M059J (cell line): ENCODE measurements at places on chromosomes 16 and 17. TPM values are rescaled to one million over a fixed set of nuclear protein-coding genes. Genes with fewer than 3 reads are reported as not detected.

TBC1D3H gene
- not detected in 2 replicates for total RNA-seq

DNA sequence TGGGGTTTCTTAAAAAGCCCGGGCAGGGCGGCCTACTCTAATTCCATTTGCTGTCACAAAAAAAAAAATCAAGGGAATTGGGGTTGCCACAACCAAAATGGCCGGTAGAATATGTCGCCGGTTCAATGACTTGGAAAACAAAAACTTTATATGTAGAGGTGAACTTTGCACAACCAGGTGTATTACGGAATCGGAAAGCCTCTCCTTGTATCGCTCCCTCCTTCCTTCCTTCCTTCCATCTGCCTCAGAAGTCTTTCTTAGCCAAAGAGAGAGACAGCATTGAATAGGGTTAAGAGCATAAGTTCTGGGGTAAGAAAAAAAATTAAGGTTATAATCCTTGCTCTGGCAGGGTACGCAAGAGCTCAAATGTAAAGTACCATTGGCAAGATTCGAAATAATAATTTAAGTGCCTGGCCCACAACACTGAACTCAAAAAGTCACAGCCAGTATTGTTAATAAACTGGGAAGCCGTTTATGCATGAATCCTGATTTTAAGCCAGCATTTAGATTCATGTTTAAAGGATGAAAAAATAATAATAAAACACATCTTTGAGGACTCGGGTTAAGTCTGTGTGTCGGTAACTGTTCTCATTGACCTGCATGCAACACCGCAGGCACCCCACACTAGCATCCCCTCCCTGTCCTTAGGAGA is 522 bp upstream of the GLG1 start:
- no peak for DNase-seq

DNA sequence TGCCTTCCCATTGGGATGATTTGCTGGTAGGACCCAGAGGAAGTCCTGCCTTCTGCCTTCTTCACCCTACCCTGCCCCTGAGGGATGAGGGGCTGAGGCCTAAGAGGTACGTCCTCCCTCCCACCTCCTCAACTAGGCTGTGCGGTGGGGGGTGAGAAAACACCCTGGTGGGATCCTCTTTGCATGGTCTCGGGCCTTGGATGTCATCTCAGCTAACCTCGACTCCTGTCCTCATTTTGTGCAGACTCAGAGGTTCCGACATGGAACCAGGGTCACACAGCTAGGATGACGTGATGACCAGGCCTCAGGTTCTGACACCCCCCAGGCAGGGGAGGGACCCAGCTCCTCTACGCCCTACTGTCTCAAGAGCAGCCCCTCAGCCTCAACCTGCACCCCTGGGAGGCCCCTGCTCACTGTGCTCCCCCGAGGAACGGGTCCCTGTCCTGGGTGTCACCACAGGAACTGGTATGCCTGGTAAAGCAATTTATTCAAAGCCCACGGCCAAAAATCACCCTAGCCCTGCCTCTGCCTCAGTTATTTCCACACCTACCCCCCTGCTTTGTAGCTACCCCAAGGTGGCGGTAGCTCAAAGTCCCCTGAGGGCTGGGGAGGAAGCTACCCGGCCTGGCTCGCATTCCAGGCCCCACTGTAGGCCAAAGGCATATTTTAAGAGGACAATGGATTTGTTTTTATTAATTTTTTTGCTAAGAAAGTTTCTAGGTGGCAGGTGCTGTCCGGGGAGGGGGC is 17.5 kb downstream of the UNC13D start:
- no peak for DNase-seq

ARHGAP23 gene
- total RNA-seq, result 8.5 and 32.0 TPM in 2 replicates

DNA sequence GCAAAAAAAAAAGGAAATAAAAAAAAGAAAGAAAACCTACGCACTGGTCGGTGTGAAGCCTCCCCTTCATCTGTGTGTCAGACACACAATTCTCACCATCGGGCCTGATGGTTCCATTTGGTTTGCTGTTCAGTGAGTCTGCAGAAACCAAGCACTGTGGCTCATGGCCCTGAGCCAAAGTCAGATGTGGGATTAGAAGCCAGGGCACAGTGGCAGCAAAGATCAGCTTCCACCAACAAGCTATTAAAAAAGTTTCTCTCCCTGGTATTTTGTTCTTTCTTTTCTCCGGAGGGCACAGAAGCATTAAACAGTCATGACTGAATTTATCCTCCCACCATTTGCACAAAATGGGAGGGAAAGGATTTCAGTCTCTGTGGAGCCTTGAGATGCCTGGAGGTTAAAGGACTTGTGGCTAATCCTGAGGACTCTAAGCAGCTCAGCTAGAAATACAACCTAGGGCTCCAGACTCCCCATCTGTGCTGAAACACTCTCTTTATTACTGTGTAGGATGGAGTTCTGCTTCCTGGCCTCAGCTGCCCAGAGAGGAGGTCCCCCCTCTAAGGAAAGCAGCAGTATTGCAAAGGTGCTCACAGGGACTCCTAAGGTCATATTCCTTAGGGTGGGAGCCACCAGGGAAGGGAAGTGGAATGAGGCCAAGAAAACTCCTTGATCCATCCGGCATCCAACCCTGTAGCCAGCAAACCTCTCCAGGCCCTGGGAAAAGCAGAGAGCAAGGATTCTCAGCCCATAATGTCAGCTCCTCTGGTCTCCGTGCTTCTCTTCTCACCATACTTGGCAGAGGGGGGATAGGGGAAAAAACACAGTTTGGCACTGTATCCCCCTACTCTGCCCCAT is 28.2 kb downstream of the SLC39A11 start:
- peak; percentile 62 for DNase-seq

DNA sequence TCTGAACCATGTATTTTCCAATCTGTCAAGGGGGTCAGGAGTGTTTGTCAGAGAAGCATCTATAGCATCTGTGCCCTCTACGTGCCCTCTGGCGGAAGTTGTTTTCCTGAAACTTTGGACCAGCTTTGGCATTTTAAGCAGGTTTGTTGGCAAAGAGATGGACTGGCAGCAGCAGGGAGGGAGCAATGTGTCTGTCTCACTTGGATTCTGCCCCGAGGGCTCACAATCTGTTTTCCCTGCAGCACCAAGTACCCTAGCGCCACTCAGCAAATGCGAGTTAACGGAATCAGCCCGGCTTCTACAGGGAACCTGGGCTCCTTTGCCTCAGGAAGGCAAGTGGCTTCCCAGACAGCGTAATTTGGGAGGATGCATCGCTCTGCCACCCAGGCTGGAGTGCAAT is 17.4 kb downstream of the DUSP14 start:
- DNase-seq, result no peak

- peak; percentile 75 for DNase-seq
Measured at GRCh38 chr17:17666111-17666714, 15.0 kb upstream of the RAI1 start.

MSRB1 gene
- total RNA-seq, result 16.2 and 27.8 TPM in 2 replicates

- no peak for DNase-seq
Measured at GRCh38 chr16:50868577-50868976, 126.7 kb downstream of the CYLD start.
